COLO829 (cell line): ENCODE measurements at places on chromosomes 5 and 9.

DNA sequence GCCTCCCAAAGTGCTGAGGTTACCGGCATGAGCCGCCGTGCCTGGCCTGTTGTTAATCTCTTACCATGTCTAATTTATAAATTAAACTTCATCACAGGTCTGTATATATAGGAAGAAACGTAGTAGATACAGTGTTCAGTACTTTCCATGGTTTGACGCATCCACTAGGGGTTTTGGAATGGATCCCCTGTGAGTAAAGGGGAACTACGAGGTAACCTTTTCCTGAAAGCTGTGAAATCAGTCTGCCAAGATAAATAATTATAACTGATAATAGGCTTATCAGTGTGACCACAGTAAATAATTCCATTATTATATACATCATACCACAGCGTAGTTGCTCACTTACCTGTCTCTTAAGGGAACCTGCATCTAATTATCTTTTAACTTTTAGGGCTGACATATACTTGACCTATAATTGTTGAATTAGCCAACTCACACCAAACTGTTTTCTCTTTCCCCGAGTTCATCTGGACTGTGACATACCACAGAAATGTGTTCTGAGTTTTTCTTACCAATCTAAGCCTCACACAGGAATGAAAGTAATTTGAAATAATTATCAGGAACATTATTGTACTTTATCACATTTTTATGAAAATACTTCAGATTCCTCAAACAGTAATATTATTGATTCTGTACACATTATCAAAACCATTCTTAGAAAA lies 42.9 kb downstream of the DAPK1 start:
- no peak for DNase-seq

DNA sequence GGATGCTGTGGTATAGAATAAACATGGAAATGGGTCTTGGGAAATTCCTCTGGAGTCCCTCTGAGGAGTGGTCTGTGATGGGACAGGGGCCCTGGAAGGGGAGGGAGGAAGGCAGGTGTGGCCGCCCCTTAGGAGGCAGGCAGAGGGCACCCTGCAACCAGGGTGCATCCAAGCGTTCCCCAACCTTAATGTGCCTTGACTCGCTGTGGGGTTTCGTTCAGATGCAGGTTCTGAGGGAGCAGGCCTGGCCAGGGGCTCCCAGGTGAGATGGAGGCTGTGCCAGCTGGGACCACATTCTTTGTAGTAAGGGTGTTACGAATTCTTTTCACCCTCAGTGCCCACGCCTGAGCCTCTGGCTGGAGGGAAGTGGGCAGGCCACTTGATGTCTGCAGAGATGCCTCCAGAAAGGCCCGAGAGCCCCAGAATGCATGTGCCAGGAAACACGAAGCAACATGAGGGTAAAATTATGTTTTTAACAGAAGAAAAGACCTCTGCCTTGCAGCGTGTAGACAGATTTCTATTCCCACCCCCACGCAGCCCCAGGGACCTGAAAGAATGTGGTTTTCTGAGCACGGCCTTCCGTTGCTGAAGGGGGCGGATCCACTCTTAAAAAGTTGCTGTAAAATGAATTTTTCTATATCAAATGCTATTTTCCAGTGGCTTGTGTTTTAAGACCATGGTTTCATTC lies 150.4 kb upstream of the IER5L start:
- DNase-seq = no peak

DNA sequence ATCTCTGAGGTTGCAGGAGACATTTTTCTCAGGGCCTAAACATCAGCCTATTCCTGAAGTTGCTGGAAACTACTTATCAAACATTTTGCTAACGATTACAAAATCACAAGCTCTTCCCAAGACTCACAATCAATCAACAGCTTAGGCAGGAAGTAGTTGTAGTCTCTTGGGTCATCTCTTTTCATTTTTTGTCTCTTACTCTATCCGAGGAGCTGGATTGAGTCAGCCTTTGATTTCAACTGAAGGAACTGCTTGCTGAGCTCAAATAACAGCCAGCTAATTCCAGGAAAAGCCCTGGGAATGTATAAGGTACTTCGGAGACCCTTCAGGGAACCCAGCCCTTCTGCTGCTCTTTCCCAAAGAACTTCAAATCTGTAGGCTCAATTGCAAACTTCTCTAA lies 398.9 kb downstream of the PLK2 start:
- no peak for DNase-seq

GRCh38 chr9:77856615-77857014 lies 175.0 kb downstream of the GNAQ start:
- no peak for DNase-seq

DNA sequence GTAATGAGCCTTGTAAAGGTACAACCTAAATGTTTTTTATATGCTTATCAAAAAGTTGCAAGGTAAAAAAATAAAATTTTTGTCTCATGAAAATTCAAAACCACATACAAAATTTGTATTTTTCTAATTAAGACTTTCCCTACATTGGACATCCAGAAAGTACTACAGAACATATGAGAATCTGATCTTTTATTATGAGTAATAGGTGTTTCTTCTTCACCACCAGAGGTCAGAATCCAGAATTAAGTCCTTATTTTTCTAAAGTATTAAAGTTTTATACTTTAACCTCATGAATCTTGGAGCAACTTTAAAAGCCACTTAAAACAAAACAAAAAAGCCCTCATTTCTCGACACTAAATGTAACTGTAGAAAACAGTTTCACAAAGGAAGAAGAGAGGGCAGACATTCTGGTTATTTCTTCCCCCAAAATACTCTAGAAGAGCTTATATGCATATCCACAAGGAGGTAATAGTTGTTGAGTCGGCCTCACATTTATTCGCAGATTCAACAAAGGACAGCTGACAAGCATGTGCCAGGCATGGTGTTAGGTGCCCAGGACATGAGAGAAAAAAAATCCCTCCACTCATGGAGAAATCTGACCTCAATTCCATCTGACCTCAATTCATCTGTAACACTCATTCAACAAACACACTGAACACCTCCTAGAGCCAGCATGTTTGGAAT lies 69.3 kb downstream of the MLLT3 start:
- DNase-seq = no peak

GRCh38 chr9:126516561-126516935 lies 97.2 kb upstream of the LMX1B start:
- DNase-seq = no peak

GRCh38 chr9:92970467-92970923 lies 23.2 kb downstream of the FGD3 start:
- DNase-seq = peak; percentile 71

GRCh38 chr5:62522811-62523210 lies 55.8 kb upstream of the LRRC70 start:
- no peak for DNase-seq

GRCh38 chr9:34996905-34997279 lies 7.3 kb downstream of the DNAJB5 start:
- DNase-seq = no peak

GRCh38 chr5:120297616-120298015 lies 166.5 kb upstream of the PRR16 start:
- DNase-seq = no peak

DNA sequence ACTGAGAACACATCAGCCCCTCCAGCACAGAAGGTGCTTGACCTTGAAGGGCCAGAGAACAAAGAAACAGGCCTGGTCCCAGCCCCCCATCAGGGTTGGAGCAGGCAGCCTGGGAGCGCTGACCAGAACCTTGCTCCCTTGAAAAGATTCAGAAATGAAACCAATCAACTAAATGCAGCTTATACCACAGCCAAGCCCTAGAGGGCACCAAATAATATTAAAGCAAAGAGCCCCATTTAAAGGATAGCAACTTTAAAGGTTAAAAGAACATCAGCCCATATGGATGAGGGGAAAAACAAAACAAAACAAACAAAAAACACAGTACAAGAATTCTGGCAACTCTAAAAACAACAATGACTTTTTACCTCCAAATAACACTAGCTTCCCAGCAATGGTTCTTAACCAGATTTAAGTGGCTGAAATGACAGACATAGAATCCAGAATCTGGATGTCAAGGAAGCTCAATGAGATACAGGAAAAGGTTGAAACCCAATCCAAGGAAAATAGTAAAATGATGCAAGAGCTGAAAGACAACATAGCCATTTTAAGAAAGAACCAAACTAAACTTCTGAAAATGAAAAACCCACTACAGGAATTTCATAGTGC lies 471.9 kb downstream of the MTRR start:
- peak; percentile 37 for DNase-seq

DNA sequence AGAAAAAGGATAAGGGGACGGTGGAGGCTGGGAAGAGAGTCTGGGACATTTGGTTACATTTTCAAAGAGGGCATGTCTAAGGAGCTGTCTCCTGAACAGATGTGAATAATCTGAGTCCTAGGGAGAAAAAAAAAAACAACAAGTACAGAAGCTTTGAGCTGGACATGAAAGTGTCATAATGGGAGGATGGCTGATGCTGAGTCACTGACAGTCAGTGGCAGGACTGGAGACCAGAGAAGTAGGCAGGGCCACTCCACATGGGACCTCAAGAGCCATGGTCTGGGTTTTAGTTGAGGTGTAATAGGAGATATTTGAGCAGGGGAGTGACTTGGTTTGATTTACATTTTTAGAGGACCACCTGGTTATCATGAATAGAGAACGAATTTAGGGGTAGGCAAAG lies 70.6 kb downstream of the DPYSL3 start:
- DNase-seq = no peak

GRCh38 chr5:133819977-133820471 lies 148.4 kb downstream of the C5orf15 start:
- DNase-seq = no peak

DNA sequence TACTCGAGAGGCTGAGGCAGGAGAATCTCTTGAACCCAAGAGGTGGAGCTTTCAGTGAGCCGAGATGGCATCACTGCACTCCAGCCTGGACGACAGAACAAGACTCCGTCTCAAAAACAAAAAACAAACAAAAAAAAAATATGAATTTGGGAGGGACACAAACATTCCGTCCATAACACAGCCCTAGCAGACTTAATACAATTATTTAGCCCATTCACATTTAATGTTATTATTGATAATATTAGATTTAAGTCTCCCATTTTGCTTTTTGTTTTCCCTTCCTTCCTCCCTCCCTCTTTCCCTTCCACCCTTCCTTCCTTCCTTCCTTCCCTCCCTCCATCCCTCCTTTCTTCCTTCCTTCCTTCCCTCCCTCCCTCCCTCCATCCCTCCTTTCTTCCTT lies 4.6 kb upstream of the CCNI2 start:
- DNase-seq = no peak

- DNase-seq = peak; percentile 15
Measured at GRCh38 chr5:56164376-56164775, 68.8 kb downstream of the ANKRD55 start.

GRCh38 chr5:150497274-150497988 lies 10.5 kb upstream of the NDST1 start:
- DNase-seq = peak; percentile 76

DNA sequence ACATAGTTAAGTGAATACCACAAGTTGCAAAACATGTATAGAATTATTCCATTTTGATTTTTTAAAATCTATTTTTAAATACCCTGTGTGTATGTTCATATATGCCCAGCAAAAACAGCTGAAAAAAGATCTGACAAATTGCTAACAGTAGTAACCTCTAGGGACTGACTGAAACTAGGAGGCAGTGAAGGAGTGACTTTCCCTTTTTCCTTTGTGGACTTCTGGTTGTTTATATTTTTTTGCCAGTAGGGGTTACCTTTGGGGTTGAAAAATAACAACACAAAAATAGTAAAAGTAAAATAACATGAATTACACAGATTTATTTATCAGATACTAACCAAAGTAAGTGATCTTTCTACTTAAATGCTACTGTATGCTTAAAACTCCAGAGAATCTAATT lies 2.9 kb downstream of the MEGF9 start:
- DNase-seq = no peak

DNA sequence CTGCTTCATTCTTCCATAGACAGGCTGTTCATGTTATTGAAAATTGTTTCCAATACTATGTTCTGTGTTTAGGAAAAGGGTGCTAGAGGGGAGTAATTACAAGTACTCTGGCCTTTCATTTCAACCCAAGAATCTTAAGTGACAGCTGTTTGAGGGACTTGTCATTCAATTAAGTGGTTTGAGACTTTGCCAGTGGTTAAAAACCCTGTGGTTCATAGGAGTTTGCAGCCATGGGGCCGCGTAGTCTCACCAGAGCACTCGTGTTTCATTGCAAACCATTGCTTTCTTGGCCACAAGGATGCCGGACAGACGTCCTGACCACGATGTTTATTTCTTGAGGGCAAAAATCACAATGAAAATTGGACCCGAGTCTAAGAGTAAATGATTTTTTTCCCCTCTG lies 248.8 kb downstream of the NNT start:
- no peak for DNase-seq

DNA sequence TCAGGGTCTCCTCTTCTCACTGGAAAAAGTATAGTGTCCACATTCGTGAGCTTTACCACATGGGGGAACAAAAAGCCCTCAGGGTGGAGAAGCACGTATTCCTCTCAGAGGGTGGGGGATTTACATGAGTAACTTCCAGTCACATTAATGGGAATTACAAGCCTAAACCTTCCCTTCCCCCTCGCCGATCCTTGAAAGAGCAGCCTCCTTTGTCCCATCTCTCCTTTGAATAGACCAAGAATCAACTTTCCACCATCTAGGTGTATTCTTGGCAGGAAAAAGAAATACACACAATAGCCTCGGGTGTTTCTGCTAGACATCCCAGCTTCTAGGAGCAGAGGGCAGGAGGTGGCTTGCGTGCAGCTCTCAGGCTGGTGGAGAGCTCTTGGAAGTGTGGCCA lies 144.4 kb downstream of the ZNF462 start:
- no peak for DNase-seq

DNA sequence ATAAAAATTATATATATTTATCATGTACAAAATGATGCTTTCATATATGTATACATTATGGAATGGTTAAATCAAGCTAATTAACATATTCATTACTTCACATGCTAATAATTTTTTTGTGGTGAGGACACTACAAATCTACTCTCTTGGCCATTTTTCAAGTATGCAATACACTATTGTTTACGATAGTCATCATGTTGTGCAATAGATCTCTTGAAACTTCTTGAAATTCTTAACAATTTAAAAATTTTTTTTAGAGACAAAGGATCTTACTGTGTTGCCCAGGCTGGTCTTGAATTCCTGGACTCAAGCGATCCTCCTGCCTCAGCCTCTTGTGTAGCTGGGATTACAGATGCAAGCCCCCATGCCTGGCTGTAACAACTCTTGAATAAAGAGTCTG lies 45.2 kb upstream of the SHOC1 start:
- DNase-seq = no peak

- no peak for DNase-seq
Measured at GRCh38 chr5:145989428-145989827, 53.0 kb downstream of the SH3RF2 start.

DNA sequence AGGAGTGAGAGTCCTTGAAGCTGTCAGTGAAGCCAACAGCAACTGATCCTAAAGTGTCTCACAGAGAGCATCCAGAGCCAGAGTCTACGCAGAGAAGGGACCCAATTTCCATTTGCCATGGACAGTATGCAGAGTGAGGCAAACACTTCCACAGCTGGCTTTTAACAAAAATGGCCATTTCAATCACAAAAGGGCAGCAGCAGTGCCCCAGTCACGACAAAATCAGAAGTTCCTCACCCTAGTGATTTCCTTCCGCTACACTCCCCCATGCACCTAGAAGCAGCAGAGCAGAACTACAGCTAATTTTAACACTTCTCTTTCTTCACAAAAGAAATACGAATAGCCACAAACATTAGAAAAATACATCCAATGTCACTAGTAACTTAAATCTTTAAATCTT lies 27.9 kb downstream of the FBXW11 start:
- DNase-seq = no peak

GRCh38 chr9:96025995-96026602 lies 150.6 kb downstream of the ERCC6L2 start:
- DNase-seq = no peak
